ENCODE measurements at places on chromosomes 1 and 21.

DNA sequence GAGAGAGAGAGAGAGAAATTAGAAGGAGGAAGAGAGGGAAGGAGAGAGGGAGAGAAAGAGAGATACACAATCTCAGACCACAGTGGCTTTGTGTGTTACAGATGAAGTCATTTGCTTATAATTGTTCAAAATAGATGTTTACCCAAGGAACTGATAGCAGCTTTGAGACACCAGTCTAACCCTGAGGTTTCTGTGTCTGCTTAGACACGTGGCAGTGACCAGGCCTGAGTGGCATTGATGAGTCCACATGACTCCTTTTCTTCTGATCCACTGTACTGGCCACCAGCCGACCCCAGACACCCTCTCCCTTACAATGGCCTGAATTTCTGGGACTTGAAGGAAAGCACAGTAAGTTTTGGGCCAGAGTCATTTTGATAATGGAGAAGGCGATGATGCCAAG, 104.9 kb downstream of the DUSP10 start:
- no peak for DNase-seq

GRCh38 chr1:50977575-50978143, 7.6 kb downstream of the CDKN2C start:
- peak; percentile 38 for DNase-seq

GRCh38 chr21:25214676-25215075, 392.6 kb downstream of the MRPL39 start:
- DNase-seq: no peak

- no peak for DNase-seq
Measured at GRCh38 chr1:179996099-179996498, 41.5 kb downstream of the CEP350 start.

Measured in endothelial cell (in vitro differentiated cells).